Cardiac ventricle fibroblast (primary cell): ENCODE measurements at places on chromosomes 1 and 21. TPM values are rescaled to one million over a fixed set of nuclear protein-coding genes. Genes with fewer than 3 reads are reported as not detected.

MAP3K7CL gene
- total RNA-seq = 5.6 and 9.9 TPM in 2 replicates

CR2 gene
- not detected in 2 replicates for total RNA-seq

SYPL2 gene
- total RNA-seq = 0.29 and 1.00 TPM in 2 replicates

EXO1 gene
- 0.12 and 0.24 TPM in 2 replicates for total RNA-seq

PADI1 gene
- total RNA-seq = not detected in 2 replicates

PTGFRN gene
- total RNA-seq = 83.1 and 87.2 TPM in 2 replicates
